ENCODE measurements at places on chromosomes 1 and 21.

DNA sequence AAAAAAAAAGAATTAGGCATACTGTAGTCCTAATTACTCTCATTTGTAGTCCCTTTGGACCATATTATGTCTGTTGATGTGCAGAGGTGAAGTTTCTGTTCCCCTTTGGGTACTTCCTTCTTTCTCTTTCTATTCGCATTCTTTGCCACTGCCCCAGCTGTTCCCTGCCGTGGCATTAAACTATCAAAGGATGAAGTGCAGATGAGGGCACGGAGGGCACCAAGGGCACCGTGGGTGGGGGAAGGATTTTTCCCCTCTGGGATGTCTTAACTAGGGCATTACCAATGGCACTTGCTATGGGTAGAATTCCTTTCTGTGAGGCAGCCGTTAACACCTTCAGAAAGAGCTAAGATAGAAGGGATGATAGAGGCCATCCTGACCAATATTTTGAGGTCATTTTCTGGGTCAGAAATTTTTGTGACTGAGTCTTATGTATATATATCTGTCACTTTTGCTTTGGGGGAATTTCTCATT, 4.9 kb upstream of the MAPKAPK2 start:
- DNase-seq, result no peak

DNA sequence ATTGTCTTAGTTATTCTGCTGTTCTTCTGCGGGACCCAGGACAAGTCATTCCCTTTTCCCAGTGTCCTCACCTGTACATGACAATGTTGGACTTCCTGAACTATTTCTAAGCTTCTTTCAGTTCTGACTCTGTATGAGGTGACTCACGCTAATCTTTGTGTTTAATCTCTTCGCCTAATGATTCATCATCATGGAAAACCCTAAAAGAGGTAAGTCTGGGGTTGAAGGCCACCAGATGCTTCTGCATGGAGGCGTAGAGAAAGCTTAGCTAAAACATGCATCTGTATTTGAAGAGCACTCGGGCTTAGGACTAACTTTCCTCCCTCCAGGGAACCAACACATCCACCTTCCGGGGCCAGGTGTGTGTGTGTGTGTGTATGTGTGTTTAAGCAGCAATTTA, 7.4 kb downstream of the SPRR5 start:
- no peak for DNase-seq

DNA sequence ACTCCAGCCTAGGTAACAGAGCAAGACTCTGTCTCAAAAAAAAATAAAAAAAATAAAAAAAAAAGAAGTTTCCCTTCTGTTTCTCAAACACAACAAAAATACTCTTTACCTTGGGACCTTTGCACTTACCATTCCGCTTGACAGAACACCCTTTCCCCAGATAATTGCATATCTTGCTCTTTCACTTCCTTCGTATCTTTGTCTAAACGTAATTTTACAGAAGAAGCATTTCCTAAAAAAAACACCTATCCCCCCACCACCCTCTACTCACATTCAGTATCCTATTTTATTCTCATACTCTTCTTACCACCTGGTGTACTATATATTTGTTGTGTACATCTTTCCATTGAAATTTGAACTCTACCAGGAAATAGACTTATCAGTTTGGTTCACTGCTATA, 32.7 kb downstream of the ASH1L start:
- DNase-seq, result no peak

GRCh38 chr1:109910123-109910962, at the start of gene CSF1:
TSS of gene CSF1 (plus strand) at chr1:109910849. CDS start at chr1:109911024, 175 bp downstream.
- DNase-seq, result no peak

GRCh38 chr1:153238527-153238926, 21.0 kb upstream of the LORICRIN start:
- no peak for DNase-seq

GRCh38 chr1:226545836-226546596, 2.5 kb upstream of the STUM start:
- no peak for DNase-seq

DNA sequence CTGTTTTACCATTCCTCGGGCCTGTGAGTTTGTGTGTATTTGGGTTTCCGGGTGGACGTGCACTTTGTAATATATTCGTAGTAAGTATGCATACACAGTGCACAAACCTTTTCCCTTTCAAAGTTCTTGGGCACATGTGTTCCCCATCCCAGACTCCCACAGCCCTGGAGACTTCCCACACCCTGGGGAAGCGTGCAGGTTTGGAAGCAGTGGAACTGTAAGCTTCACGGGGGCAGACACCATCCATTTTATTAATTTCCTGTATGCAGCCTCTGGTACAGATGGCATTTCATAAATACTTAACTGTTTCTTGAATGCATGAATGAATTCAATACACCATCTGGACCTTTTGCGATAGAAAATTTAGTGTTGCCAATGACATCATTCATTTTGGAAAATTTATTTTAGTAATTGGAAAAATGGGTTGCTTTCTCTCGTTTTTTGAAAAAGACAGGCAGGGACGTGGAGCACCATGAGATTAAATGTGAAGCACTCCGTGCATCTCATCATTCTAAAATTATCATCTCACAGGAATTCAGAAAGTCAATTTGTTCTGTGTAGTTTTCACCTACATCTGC, 10.8 kb downstream of the ETS2 start:
- no peak for DNase-seq

GRCh38 chr1:227006226-227006796, 66.2 kb downstream of the COQ8A start:
- DNase-seq, result no peak

- no peak for DNase-seq
These were observed 12.4 kb upstream of the KRTAP19-8 start for GRCh38 chr21:31050577-31051157.

DNA sequence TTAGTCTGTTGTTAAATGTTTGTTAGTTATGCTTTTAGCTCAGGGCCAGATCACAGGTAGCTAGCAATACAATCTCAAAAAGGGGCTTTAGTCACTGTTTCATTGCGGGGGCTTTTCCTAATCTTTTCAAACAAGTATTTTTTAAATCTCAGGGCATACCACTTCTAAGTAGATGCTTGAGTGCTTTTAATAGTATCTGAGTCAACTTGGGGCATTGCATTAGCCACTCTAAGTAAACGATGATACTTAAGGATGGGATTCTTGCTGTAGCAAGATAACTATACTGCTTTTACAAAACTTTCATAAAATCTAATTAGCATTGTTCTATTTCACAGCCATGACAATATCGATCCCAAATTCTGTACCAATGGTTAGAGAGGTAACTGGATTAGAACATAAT, 11.6 kb downstream of the CDC42BPA start:
- DNase-seq, result no peak

DNA sequence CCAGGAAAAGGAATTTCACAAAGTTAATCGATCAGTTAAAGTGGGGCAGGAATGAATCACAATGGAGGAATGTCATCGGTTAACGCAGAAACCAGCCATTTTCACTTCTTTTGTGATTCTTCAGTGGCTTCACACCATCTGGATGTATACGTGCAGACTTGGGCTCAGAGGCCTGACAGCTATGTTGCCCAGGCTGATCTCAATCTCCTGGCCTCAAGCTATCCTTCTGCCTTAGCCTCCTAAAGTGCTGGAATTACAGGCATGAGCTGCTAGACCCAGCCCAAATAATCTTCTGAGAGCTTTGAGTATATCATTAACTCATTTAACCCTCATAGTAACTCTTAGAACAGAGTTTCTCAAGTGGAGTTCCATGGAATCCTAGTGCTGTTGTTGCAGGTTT, 126.5 kb upstream of the VANGL1 start:
- DNase-seq, result no peak

GRCh38 chr1:68401506-68401905, 48.2 kb downstream of the RPE65 start:
- no peak for DNase-seq

DNA sequence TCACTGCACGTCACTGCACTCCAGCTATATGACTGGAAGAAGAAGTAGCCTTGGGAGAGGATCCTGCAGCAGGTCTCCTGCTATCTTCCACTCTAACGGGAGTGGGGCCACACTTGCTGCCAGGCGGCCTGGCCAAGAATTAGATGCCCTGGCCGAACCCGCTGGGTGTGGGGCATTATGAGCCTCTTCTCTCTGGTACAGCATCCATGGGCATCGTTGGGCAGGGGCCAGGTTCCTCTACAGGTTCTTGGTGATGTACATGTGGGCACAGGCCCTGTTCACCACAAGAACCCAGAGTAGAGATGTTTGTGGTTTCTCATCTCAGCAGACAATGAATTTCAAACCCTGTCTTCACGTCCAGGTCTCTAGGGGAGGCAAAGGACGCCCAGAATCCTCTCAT, 370.5 kb downstream of the NPHP4 start:
- DNase-seq, result no peak

GRCh38 chr1:16021681-16022080, at the start of gene CLCNKA:
TSS of gene CLCNKA (plus strand) at chr1:16022036. CDS start at chr1:16022620, 584 bp downstream.
- DNase-seq, result no peak

GRCh38 chr1:243487649-243488227, 231.9 kb downstream of the SDCCAG8 start:
- peak; percentile 40 for DNase-seq

- DNase-seq, result peak; percentile 71
These were observed 32.3 kb downstream of the SLC66A1 start for GRCh38 chr1:19344372-19344810.

- DNase-seq, result no peak
These were observed 92.5 kb upstream of the RGS4 start for GRCh38 chr1:162976628-162977027.

DNA sequence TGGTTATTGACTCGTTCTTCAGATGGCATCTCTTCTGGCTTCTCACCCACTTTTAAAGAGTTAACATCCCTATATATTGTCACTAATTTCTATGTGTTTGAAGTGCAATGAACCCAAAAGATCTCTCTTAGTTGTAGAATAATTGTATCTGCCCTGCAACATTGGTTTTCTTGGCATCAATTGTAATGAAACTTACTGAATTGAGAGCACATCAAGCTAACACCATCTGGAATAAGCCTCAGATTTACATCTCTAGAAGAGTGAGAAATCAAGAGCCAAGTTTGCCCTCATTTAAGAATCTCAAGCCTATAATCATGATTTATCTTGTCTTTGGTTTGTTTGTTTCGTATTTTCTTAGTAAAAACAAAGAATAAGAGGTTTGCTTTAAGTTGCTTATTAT, 372.6 kb upstream of the LRRC7 start:
- DNase-seq, result no peak

- DNase-seq, result no peak
These were observed 111.2 kb downstream of the LIPI start for GRCh38 chr21:14099570-14099969.

DNA sequence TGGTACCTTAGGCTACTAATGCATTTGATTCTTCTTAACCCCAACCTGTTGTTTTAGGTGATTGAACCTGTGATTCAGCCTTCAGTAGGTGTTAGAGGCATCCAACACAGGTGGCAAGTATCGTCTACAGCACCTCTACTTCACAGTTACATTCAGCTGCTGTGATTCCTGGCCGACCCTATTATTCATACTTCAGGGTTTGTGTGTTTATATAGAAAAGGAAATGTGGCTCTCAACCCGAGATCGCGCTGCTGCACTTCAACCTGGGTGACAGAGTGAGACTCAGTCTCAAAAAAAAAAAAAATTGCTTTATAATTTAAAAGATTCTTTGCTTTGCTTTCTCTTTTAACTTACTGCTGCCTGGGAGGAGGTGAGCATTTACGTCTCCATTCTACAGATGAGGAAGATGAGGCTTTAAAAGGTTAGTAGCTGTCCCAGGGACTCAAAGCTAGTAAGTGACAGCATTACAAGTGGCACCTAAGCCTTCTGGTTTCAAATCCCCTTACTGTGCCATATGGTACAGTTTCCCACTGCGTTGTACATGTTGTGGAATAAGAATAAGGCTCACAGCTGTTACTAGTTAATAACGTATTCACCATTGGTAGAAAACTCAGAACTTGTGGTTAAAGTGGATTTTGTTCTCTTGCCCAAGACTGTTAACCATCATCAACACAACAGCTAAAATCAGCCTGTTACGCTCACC, 9.9 kb upstream of the GPR25 start:
- DNase-seq, result no peak

- no peak for DNase-seq
These were observed 29.0 kb downstream of the NME7 start for GRCh38 chr1:169338617-169339016.

DNA sequence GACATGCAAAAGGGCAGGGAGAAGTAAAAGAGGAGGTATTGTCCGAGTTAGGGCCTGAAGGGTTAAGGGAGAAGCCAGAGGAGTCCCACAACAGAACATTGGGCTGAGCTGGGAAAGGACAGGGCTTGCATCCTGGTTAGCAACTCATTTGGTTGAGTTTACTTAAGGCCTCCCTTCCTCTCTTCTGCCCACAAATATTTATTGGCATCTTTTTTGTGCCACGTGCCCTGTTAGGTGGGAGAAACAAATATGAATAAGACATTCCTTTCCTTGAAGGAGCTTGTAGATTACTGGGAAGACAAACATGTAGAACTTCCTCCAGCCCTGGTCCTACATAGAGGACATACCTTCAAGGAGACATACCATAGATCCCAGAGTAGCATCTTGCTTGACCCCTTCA, 53.0 kb upstream of the PRELP start:
- no peak for DNase-seq

DNA sequence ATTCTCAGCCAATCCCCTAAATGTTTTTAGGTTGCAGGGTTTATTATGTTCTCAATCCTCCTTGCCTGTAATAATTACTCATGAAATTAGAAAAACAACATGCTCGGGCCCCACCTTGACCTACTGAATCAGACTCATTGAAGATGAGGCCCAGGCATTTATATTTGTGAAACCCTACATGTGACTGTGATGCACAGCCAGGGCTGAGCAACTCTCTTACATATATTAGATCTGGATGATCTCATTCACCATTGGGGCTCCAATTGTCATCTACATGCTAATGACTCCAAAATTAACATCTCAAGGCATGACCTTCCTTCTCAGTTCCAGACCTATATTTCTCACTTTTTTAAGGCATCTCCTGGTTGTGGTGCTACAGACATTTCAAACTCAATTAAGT, 103.3 kb downstream of the WDR3 start:
- no peak for DNase-seq

- DNase-seq, result no peak
These were observed 10.4 kb downstream of the NUAK2 start for GRCh38 chr1:205310976-205311704.

- no peak for DNase-seq
These were observed 652 bp downstream of the SNAPIN start for GRCh38 chr1:153659175-153659534.

GRCh38 chr1:21095976-21096375, 80.7 kb downstream of the EIF4G3 start:
- DNase-seq, result no peak

- DNase-seq, result no peak
These were observed 1.0 kb downstream of the CCDC181 start for GRCh38 chr1:169426174-169426705.

- DNase-seq, result no peak
These were observed 313.9 kb downstream of the BARHL2 start for GRCh38 chr1:90402893-90403849.

GRCh38 chr1:40925834-40926410, 53.6 kb upstream of the CTPS1 start:
- DNase-seq, result no peak

DNA sequence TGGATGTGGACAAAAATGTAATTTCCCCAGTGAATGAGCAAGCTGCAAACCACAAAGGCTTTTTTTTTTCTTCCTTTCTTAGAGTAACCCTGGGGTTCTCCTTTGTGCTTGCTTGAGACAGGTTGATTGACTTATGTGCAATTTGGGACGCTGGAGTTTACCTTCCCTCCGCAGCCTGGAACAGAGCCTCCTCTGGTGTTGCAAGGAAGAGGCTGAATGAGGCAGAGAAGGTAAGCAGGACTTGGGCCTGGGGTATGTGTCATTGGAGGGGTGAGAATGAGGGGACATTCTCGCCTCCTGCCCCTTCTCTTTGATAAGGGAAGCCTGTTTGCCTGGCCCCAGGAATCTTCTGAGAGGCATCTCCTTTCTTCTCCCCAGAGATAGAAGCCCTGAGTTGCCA, 49.8 kb downstream of the NFASC start:
- no peak for DNase-seq

Measured in NCI-H1092 (cell line).